ENCODE measurements at places on chromosomes 12 and 14.

DNA sequence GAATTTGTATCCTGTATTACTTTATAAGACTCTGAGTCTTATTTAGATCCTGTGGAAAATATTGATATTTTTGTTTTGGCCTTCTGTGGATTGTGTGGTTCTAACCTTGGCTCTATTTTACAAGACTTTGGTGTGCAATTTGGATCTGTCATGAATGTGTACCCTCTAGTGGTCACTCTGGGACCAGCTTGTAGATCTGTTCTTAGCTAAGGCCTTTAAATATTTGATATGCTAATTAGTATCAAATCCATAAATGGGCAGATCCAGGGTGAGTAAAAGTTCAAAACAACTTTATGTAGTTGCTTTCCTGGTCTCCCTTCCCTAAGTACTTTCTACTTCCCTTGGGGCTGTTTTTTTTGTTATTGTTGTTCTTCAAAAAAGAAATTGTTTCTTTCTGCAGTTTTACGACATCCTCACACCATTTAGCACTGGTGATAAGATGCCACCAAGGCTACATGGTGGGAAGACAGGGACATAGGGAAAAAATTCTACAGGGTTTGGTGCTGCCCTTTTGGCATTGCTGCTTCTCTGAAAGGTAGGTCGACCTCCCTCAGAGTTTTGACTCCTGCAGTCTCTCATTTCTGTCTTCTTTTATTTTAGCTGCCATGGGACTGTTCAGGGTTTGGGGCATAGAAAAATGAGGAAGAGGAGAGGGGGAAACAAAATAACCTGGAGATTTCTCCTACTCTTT, 238.5 kb downstream of the GPHN start:
- no peak for DNase-seq

GRCh38 chr12:105775343-105775742, 363.4 kb downstream of the NUAK1 start:
- DNase-seq: no peak

DNA sequence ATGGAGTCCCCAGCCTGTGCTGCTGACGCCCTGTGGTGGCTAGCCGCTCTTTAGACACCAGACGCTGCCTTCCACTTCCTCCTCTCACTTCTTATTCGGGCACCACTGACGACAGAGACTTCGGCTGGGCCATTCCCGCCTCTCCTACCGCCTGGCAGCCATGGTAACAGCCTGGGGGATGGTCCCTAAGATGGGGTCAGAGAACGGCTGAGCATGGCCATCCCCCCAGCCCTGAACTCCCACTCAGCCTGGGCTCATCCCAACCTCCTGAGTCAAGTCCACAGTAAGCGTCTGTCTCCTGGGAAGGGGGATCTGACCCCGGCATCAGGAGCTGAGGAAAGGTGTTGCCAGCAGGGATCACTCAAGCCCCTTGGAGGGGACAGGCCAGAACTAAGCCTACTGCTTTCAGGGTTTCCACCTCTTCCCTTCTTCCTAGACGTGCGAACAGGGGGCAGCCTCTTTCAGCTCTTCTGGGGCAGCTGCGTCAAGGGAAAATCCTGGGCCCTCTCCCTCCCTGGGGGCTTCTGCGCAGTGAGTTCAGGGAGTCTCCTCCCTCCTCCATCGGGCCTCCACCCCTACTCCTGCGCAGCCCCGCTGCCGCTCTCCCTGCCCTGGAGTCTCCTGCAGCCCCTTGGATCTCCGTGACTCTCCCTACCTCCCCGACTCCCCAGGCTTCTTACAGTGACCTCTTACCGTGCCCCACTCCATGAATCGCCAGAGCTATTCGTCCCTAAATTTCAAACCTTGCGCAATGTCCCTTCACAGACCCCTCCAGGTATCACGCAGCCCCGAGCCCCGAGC, 643 bp upstream of the TAMALIN start:
- DNase-seq: no peak

- no peak for DNase-seq
Observed at GRCh38 chr14:61889914-61890351, 127.7 kb downstream of the SNAPC1 start.

GRCh38 chr12:124411281-124411878, 116.5 kb downstream of the RFLNA start:
- DNase-seq: no peak

DNA sequence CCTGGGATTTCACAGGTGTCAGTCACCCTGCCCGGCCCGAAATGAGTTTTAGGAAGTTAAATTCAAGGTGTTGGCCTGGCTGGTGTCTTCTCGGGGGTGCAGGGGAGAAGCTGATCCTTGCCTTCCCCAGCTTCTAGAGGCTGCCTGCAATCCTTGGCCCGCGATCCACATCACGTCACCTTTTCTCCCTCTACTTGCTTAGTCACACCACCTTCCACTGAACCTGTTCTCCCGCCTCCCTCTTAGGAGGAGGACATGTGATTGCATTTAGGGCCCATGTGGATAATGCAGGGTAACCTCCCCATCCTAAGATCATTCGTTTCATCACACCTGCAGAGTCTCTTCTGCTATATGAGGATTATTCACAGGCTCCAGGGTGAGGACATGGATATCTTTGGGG, 25.4 kb upstream of the ATXN2 start:
- DNase-seq: no peak

- DNase-seq: no peak
Observed at GRCh38 chr14:25006961-25007795, 42.8 kb downstream of the STXBP6 start.

DNA sequence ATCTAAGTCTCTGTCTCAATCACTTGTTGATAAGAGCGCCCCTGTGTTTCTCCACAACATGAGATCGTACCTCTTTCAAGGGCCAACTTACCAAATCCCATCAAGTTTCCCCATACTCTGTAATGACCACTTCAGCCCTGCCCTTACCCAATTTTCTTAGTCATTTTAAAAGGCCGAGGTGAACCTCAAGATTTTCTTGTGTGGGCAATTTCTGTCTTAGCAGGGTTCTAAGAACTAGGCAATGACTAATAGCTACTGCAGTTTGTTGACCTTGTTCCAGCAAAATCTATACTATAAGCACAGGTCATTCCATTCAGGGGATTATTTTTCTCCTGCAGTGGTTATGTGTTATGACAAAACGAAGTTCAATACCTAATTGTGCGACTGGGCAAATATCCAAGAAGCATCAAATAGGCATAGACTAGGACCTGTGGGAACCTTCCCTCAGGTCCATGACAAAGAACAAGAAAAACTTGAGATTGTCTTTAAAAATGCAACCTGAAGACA, 359.8 kb downstream of the PCNX1 start:
- no peak for DNase-seq

GRCh38 chr12:70364695-70365397, 1.2 kb upstream of the KCNMB4 start:
- DNase-seq: no peak

DNA sequence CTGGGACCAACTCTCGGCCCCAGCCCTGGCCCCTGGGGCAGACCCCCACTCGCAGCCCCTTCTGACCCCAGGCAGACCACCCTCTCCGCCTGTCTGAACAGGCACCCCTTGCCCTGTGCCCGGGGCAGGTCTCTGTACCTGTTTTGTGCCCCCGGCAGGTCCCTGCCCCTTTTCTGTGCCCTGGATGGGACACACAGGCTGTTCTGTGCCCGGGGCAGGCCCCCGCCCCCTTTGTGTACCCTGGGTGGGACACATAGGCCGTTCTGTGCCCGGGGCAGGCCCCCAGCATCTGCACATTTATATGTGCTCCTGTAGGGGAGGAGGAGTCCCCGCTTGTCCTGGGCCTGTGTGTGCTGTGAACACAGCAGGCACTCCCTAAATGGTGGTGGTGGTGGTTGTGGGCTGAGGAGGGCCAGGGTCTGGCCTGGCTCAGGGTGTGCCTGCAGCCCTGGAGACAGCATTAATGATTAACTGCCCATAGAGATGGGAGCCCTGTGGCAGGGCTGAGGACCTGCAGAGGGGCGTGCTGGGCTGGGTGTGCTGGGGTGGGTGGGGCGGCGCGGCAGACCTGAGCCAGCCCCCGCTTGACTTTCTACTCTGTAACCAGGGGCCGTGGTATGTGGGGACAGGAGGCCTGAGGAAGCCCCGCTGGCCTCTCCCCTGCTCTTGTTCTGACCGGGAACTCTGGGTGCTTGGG, 3.7 kb downstream of the FBRSL1 start:
- DNase-seq: no peak
